ENCODE measurements at places on chromosomes 5 and 9.

DNA sequence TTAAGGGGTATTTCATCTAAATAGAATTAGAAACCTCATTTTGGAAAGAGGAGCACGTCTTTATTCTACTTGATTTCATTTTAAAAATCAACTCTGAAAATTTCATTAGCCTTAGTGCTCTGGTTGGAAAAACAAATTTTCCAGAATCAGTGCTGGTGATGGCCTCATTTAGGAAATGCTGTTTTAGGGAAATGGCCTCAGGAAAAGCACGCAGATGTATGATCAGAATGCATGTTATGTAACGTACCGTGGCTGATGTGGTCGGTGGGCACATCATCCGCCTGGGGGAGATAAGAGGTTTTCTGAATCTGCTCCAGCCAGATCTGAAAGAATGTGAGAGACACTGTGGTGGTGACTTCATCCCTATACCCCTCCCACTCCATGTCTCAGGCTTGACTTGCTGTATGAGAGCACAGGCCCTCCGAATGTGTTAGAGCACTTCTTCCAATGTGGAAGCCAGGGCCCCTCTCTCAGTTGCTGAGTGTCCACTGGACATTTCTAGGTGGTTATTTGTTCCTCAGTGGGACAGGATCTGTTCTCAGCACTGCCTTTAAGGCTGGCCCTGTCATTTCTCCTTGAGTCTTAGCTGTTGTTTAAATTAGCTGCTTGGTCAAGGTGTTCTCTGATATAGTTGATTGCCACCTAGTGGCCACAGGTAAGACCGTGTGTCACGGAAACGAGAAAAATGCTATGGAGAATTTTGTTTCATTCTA is 96.5 kb downstream of the ARHGAP26 start:
- DNase-seq = no peak

DNA sequence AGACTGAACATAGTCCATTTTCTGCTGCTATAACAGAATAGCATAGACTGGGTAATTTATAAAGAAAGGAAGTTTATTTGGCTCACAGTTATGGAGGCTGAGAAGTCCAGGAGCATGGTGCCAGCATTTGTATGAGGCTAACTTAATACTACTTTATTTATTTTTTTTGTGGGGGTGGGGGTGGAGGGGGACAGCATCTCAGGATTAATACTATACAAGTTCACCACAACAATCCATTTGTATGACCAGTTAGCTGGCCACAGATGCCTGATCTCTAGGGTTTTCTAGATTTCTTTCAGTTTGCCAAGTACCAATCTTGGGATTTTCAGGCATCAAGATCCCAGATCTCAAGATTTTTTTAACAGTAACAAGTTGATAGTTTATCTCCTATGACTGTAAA is 20.3 kb downstream of the ANGPTL2 start:
- no peak for DNase-seq

GRCh38 chr5:91925249-91925648 is 542.1 kb upstream of the ARRDC3 start:
- no peak for DNase-seq

DNA sequence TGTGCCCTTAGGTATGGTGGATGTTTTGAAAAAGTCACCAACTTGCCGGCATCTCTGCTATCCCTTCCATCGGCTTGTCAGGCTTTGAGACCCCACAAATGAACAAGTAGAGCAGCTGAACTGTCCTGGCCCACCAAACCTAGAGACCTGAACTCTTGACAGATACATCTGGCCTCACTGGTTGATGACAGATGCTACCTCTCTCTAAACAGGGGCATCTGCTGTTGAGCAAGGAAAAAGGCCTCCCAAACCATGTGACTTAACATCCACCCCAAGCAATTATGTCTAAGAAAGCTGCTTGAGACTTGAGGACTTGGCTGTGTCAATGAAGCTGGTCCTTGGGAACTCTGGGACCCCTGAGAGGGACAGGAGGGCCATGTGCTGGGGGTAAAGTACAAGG is 2.3 kb downstream of the CCNI2 start:
- no peak for DNase-seq

- no peak for DNase-seq
These were observed 220.8 kb downstream of the KDM4C start for GRCh38 chr9:6978591-6978990.

GRCh38 chr5:154885439-154885838 is 27.0 kb downstream of the CNOT8 start:
- DNase-seq = no peak

GRCh38 chr5:154732212-154732611 is 23.0 kb upstream of the LARP1 start:
- DNase-seq = no peak

DNA sequence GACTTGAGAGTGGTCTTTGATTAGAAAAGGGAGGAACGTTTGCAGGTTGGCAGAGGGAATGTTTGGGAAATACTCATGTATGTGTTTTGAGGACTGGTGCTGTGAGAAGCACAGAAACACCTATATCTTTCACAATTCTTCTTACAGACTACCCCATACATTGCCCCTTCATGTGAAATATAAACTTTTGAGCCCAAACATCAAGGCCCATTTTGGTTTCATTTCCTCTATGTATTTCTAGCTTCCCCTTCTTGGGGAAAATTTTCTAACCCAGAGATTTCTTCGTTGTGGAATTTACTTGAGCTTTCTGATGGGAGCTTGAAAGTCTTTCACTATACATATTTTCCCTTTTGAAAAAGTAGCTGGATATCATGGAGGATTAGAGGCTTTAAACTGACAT is 67.6 kb downstream of the FYB1 start:
- no peak for DNase-seq

- no peak for DNase-seq
These were observed 61.0 kb downstream of the SUB1 start for GRCh38 chr5:32646061-32646969.

DNA sequence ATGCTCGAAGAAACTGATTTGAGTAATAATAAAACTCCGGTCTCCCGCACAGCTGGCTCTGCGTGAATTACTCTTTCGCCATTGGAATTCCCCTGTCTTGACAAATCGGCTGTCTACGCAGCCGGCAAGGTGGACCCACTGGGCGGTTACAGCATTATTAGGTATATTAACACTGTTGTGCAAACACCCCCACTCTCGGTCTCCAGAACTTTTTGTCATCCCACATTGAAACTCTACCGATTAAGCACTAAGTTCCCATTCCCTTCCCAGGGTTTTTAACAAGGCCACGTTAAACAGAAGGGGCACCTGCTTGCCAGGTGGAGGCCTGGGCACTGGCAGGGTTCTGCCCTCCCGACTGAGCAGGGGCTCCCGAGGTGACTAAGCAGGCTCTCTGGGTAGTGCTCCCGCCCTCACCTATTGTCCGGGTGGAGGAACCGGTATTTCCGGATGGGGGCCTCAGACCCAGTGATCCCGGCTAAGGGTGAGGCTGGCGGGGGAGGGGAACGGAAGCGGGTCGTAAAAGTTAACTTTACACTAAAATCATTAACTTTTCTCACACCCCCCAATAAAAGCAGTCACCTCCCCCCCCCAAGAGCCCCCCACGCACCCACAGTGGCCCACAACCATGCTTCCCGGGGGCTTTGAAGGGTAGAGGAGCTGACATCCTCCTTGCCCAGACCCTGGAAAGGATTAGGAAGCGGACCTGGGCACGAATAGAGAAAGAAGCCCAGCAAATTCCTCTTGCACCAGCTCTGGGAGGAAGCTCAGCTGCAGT is 53.5 kb upstream of the TJP2 start:
- DNase-seq = no peak

DNA sequence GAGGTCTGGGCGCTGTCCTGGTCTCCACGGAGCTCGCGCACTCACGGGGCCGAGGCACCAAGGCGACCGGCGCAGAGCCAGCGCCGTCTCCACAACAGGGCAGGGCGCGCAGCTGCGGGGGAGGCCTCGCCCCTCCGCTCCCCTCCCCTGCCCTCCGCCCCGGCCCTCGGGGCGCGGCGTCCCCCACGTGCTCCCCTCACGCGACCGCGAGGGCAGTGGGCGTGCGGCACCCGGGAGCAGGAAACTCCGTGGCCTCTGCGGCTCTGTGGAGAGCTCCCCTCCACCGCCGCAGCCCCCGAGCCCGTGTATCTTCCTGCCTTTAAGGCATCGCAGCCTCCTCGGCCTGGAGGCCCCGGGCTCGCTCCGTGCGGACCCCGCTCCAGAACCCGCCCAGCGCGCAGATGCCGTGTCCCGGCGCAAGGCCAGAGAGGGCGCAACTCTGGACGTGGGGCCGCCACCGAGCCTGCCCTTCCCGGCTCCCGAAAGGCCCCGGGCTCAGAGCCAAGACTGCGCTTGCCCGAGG is 708 bp upstream of the TUBB4B start:
- DNase-seq = peak; percentile 88

GRCh38 chr9:16272776-16273175 is 597.7 kb downstream of the BNC2 start:
- DNase-seq = no peak

DNA sequence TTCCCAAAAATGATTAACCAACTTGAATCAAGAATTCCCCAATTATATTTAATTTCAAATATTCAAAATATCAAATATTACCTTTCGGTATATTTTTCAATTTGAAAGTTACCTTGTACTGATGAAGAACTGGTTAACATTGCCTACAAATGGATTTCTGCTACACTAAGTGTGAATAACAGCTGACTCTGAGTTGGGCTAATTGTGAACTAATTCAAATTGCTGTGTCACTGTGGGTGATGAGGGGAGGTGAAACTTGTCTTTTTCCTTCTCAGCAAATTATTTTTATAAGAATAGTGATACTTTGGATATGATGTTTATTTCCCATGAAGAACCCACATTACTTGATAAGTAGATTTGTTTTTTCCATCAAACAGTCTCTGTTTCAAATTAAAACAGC is 103.4 kb upstream of the RPS23 start:
- DNase-seq = no peak

DNA sequence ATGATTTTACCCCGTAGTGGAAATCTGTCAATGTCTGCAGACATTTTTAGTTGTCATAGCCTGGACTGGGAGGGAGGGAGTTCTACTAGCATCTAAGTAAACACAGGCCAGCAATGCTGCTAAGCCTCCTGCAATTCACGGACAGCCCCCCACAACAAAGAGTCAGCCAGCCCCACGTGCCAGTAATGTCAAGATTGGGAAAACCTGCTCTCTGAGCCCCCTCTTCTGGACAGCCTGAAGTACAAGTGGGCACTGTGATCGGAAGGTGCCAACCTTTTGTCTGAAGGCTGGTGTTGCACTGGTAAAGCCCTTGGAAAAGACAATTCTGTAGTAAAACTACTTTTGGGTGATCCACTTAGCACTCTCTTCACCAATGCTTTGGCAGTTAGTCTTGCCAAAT is 154.5 kb downstream of the TARS1 start:
- DNase-seq = no peak

- peak; percentile 72 for DNase-seq
These were observed 297.3 kb downstream of the NR3C1 start for GRCh38 chr5:143106174-143106573.

GRCh38 chr5:96661855-96662724 is at the start of gene CAST:
Gene CAST (plus strand): TSS chr5:96662376. CDS start chr5:96662423, 47 bp downstream.
- DNase-seq = peak; percentile 90

- no peak for DNase-seq
These were observed 84.1 kb downstream of the PPP2R2B start for GRCh38 chr5:146794326-146795029.

DNA sequence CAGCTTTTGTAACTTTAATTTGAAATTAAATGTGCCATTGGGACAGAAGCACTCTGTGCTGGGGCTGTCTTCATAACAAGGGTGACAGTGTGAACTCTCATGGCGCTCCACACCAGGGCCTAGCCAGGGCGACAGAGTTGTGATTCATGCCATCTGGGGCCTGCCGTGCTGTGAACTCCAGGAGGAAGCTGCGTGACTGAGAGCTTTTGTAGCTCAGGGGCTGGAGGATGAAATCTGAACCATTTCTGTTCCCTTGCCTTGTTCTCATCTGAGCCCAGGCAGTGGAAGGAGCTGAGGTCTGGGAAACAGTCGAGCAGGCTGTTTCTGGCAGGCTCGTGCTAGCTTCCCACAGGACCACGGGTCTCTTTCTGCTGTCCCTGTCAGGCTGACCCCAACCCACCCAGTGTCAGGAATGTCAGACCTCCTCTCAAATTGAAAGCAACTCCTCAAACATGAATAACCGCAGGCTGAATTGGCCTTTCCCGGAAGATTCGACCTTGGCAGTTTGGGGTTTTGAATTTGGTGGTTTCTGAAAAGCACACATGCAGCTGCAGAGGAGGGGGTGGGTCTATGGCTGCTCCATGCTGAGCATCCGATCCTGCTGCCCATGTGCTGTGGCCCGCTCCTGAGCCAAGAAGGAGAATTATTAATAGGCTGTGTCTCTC is 69.2 kb upstream of the RPS23 start:
- DNase-seq = peak; percentile 88

GRCh38 chr5:17224858-17225511 is 7.6 kb downstream of the BASP1 start:
- no peak for DNase-seq

- no peak for DNase-seq
These were observed 340.5 kb downstream of the ADGRV1 start for GRCh38 chr5:90899014-90899604.

GRCh38 chr5:51821697-51822096 is 438.4 kb downstream of the ISL1 start:
- no peak for DNase-seq

- DNase-seq = no peak
These were observed 138.2 kb upstream of the PLPPR1 start for GRCh38 chr9:100890321-100890720.

- DNase-seq = no peak
These were observed 3.9 kb downstream of the PLK2 start for GRCh38 chr5:58456026-58456425.

All from left hindlimb (tissue), 1 donor.